Bronchial smooth muscle cell (primary cell): ENCODE measurements at places on chromosomes 7 and 10. TPM values are rescaled to one million over a fixed set of nuclear protein-coding genes. Genes with fewer than 3 reads are reported as not detected.

IPMK gene
- 1.9 and 5.5 TPM in 2 replicates for total RNA-seq

AGR3 gene
- not detected in 2 replicates for total RNA-seq

TAC1 gene
- total RNA-seq: 0.16 TPM in 1 of 2 replicates, not detected in the other

NEUROD6 gene
- not detected in 2 replicates for total RNA-seq

GRID2IP gene
- total RNA-seq: under 0.01 TPM in 1 of 2 replicates, not detected in the other
